Cerebellar cortex (tissue), 1 donor: ENCODE measurements at places on chromosomes 12 and 14.

GRCh38 chr12:19963972-19964371 lies 404.4 kb upstream of the PDE3A start:
- DNase-seq: no peak

- DNase-seq: no peak
Observed at GRCh38 chr12:77510985-77511384, 319.7 kb upstream of the NAV3 start.

GRCh38 chr12:15152456-15152855 lies 68.8 kb downstream of the RERG start:
- peak; percentile 6 for DNase-seq

GRCh38 chr14:51626185-51626584 lies 25.5 kb upstream of the FRMD6 start:
- DNase-seq: no peak

GRCh38 chr12:4786795-4787194 lies 66.6 kb downstream of the GALNT8 start:
- DNase-seq: no peak

GRCh38 chr14:90940318-90940962 lies 120.0 kb downstream of the RPS6KA5 start:
- DNase-seq: peak; percentile 60

- no peak for DNase-seq
Observed at GRCh38 chr12:11578461-11578993, 70.9 kb upstream of the ETV6 start.

GRCh38 chr12:98581101-98581500 lies 12.4 kb upstream of the SLC25A3 start:
- no peak for DNase-seq

DNA sequence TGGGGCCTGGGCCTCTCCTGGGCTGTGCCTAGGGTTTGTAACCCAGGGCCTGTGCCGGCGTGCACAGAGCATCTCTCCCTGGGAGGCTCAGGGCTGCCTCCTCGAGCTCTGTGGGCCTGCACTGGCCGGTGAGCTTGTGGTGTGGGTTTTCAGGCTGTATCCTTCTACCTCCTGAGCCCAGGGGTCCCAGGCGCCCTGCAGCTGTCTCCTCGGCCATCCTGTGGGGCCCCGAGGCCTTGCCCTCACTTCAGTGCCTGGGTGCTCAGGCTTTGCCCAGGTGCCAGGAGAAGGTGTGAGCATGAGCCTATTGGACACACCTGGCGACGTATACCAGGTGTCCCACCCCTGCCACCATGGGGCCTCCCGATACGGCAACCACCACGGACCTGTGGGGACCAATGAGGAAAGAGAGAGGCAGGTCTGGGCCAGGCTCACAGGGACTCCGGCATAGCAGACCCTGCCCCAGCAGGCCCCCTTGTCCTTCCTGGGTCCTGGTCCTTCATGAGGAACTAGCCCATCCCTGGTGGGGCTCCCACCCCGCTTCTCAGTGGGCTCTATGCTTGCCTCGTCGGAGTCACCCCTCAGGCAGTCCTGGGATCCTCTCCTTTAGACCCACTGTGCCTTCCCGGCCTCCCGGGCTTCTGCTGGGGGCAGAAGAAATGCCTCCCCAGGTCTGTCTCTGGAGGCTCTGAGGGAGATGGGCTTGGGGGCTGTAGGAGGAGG lies 400.2 kb downstream of the TMEM121 start:
- no peak for DNase-seq

GRCh38 chr12:27627123-27627852 lies 69.0 kb upstream of the REP15 start:
- DNase-seq: no peak

GRCh38 chr12:92210071-92210470 lies 64.4 kb upstream of the BTG1 start:
- DNase-seq: no peak

- no peak for DNase-seq
Observed at GRCh38 chr12:31210104-31210503, 115.8 kb downstream of the SINHCAF start.

GRCh38 chr12:108853981-108854446 lies 3.4 kb downstream of the SSH1 start:
- peak; percentile 72 for DNase-seq

GRCh38 chr12:69243099-69244084 lies 4.0 kb downstream of the CPSF6 start:
- no peak for DNase-seq

GRCh38 chr12:104609445-104609844 lies 152.7 kb downstream of the CHST11 start:
- DNase-seq: no peak

DNA sequence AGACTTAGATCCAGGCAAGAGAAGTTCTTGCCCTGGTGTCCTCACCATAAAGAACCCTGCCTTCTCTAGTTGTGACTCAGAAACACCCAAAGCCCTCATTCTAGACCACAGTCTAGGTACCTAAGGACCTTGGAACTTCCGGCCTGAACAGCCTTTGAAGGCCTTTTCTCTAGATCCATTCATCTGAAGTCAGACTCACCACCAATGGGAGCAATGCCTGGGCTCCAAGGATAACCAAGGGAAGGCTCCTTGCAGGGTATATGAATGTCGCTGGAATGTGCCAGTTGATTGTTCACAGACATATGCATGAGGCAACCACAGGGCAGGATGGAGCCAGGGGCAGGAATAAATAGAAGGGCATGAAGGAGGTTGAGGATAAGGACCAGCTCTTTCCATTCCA lies 86.3 kb downstream of the PLCZ1 start:
- no peak for DNase-seq

DNA sequence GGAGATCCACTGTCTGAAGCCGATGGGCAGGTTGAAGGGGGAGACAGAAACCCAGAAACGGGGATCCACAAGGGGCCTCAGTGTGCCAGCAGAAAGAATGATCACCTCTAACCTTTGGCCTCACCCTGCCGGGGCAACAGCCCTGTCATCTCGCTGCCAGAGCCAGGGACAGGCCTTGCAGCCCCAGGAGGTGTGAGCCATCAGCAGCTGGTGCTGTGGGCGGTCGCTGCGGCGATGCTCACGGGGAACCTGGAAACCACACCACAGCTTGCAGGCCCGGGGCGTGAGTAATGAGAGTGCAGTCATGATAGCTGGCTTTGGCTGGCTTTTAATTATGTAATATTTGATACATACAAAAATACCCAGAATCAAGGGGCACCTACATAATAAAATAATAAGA lies 4.7 kb upstream of the TTC7B start:
- DNase-seq: no peak

DNA sequence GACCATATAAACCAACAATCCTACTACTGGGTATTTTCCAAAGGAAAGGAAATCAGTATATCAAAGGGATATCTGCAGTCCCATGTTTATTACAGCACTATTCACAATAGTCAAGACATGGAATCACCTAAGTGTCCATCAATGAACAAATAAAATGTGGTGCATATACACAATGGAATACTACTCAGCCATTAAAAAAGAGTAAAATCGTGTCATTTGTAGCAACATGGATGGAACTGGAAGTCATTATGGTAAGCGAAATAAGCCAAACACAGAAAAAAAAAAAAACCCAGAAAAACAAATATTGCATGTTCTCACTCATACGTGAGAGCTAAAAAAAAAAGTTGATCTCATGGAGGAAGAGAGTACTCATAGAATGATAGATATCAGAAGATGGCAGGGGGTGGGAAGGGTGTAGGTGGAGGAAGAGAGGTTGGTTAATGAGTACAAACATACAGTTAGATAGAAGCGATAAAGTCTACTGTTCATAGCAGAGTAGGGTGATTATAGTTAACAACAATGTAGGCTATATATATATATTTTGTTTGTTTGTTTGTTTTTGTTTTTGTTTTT lies 49.3 kb downstream of the BCAT1 start:
- no peak for DNase-seq

- no peak for DNase-seq
Observed at GRCh38 chr12:118148287-118148686, 12.4 kb downstream of the PEBP1 start.

- peak; percentile 87 for DNase-seq
Observed at GRCh38 chr12:30806989-30807694, 52.4 kb upstream of the CAPRIN2 start.

DNA sequence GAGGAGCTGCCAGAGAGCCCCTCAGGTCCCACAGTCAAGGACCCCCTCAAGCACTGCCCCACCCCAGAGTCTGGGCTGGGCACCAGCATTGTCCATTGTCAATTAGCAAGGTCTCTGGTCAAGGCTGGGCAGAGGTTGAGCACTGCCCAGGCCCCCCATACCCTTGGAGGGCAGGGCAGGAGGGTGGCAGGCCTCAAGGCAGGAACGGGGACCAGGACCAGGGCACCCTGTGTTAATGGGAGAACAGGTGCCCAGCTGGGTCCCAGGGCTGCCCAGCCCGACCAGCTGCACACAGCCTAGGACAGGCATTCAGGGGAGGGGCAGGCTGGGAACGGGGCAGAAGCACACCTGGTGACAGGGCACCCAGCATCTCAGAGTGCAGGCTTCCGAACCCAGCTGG lies 18.4 kb downstream of the SIVA1 start:
- DNase-seq: no peak

GRCh38 chr12:22729957-22730443 lies 105.0 kb downstream of the ETNK1 start:
- DNase-seq: no peak

- no peak for DNase-seq
Observed at GRCh38 chr12:103561174-103561573, 25.9 kb upstream of the STAB2 start.

GRCh38 chr12:132824053-132824452 lies 4.6 kb downstream of the GOLGA3 start:
- DNase-seq: no peak

DNA sequence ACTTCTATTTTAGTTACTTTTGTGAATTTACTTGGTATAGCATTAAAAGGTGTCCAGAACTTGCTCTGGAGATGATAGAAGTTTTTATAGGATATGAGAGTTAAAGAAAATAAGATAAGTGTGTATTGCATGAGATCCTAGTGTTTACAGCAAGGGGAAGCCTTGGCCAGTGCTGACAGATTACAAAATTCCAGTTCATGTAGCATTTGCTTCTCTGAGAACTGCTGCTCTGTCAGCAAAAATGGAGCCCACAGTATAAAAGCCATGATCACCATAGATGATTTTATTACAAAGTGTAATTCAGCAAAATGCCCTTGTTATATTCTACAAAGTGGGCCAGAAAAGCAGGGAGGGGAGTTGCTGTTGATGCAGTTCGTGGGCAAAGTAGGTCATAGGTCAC lies 40.0 kb upstream of the ATF1 start:
- DNase-seq: no peak

DNA sequence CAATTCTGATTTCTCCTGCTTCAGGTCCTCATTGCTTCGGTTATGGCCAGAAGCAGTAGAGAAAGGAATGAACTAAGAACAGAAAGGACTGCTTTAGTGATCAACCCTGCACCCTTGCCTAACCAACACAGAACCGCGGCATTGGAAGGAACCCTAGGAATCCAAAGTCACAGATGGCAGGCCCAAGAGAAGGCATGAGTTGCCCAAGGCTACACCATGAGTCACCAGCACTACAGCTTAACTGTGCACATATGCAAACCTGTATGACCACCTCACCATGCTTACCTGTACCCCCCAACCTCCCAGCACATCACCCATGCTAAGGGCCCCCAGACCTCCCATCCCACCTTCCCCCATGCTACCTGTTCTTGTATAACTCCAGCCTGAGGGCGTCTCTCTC lies 25.9 kb upstream of the BLTP3B start:
- no peak for DNase-seq

DNA sequence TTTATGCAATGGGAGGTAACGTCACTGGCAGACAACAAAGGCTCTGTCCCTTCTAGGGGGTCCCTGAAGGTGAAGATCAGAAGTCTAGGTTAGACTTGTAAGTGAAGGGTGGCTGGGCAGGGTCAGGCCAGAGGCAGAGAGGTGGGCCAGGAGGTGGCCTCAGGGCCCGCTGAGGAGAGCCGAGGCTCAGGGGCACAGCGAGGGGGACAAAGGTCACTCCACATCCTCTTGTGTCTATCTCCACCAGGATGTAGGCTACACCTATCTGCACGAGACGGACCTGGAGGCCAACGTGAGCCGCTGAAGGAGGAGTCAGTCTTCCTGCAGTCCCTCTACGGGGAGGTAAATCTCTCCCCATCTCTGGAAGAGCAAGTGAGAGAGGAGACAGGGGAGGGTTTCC lies 20.3 kb downstream of the KRT85 start:
- no peak for DNase-seq

DNA sequence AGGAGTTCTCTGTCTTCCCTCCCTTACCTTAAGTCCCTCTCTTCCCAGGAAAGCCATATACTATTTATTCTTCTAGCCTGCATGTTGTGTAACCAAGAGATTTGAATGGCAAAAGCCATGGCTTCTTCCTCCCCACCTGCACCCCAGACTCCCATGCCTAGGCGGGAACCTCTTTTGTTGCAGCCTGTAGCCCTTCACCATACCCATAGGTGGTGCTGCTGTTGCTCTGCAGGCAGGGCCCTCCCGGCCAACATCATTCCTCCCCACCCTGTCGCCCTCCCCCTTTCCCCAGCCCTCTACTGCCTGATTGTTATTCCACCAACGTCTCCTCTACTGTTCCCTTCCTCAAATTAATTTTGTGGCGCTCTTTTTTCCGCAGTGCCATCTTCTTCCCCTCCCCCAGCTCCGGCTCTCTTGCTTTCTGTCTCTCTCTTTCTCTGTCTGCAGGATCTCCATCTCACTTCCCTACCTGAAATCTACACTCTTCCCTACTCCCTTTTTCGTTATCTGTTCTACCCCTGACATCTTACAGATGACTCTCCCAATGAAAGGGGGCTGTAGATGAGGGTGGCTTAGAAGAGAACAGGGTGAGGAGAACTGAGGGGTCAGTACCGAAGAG lies 13.8 kb downstream of the NGDN start:
- peak; percentile 90 for DNase-seq

- DNase-seq: peak; percentile 68
Observed at GRCh38 chr14:89252887-89253532, 164.0 kb downstream of the FOXN3 start.

DNA sequence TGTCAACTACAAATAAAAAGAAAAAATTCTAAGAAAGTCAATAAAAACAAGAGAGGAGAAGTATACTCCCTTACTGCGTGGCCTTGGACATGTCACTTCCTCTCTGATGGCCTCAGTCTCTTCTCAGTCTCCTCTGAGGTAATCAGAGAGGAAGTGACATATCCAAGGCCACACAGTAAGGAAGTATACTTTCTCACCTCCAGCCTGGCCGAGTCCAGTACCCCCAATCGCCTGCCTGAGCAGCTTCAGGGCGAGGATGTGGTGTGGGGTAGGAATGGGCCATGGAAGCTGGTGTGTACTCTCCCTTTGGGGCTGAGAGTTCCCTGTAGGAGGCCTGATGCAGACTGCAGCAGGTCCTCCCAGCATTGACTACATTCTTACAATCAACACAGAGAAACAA lies 15.8 kb downstream of the VDR start:
- no peak for DNase-seq

- DNase-seq: no peak
Observed at GRCh38 chr12:82740129-82741000, 53.7 kb downstream of the TMTC2 start.

DNA sequence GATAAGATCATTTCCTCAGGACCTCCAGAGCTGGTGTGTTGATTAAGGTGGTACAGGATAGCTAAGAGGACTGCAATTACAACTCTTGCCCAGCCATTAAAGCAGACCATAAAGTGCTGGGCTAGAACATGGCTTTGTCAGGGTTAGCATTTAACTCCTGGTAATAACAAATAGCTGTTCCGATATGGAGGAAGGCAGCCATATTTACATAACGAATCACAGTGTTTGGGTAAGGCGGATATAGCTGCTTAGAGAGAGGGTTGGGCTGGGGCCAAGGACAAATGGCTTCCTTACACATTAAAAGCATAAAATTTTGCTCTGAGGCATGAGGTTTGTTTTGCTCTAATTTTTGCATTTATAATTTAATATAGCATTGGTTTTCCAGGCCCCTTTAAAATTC lies 297.7 kb upstream of the DDHD1 start:
- no peak for DNase-seq

- DNase-seq: no peak
Observed at GRCh38 chr12:31021181-31021580, 52.5 kb upstream of the DDX11 start.
